Stimulated activated CD8-positive, alpha-beta memory T cell treated with anti-CD3 and anti-CD28 coated beads, Interleukin-15, amount 100 ng/mL, for 24 hours (primary cell): ENCODE measurements at places on chromosomes 3 and 15.

DNA sequence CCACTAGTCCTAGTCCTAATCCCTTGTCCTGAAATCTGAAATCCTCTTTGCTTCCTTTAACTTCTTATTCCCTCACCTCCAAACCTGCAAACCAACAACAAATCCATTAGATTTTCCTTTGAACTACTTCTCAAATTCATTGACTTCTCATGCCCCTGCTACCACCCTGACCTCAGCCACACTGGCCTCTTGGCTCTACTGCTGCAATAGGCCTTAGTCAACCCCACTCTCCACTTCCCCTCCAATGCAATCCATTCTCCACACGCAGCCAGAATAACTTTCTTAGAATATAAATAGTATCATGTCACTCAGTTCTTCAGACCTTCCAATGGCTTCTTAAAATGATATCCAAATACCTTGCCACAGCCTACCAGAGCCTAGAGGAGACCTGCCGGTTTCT lies 131.1 kb upstream of the GADL1 start:
- DNase-seq, result no peak

DNA sequence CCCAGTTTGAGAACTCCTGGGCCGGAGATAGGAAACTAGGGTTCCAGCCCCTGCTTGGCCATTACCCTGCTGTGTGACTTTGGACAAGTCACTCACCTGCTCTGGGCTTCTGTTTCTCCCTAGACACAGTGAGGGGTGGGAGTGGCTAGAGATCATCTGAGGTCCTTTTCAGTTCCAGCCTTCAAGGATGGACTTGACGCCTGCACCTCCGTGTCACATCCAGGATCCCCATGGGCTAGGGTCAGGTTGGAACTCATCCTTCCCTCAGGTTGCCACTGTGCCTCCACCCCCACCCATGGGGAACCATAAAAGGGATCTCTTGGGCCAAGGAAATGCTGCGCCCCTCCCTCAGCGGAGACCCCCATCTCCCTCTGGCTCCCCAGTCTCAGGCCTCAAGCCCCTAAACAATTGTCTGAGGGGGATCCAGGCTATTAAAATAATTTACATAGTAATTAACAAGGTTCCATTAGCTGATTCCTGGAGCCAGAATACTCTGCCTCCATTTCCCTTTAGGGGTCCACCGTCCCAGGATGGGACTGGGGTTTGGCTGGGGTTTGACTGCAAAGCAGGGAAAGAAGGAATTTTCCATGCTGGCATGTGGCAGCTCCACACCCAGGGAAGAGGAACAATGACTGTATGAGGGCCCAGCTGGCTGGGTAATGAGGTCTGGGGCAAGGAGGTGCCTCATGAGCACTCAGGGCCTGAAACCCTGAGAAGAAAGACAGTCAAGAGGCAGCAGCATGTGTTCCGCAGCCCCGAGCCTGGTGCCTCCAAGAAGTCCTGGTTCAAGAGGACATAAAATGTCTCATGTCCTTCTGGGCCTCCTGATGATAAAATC lies 177.7 kb downstream of the SMAD6 start:
- no peak for DNase-seq

DNA sequence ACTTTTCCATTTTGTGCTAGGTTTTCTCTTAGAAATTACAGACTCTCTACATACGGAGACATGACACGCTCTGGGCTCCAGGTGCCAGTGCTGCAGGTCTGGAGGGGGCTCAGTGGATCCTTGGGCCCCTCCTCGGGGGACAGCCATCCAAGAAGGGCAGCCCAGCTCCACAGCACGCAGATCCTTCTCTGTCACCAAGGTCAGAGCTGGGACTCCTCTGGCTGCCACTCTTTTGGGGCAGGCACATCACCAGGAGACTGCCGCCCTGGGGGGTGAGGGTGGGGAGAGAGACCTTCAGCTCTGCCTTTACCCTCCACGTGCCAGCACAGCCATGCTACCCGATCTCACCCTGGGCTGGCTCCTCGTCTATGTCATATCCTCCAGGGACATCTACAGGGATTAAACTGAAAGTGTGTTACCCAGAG lies 65.6 kb downstream of the ATP10A start:
- no peak for DNase-seq

GRCh38 chr3:38370861-38371260 lies 24.3 kb downstream of the XYLB start:
- no peak for DNase-seq

- DNase-seq, result no peak
Measured at GRCh38 chr15:71792521-71792920, 17.8 kb upstream of the NR2E3 start.

GRCh38 chr15:74403991-74404563 lies 29.7 kb downstream of the SEMA7A start:
- DNase-seq, result no peak

- no peak for DNase-seq
Measured at GRCh38 chr15:50500352-50500751, 46.1 kb downstream of the USP50 start.

GRCh38 chr3:61149236-61149635 lies 102.0 kb downstream of the FHIT start:
- DNase-seq, result no peak

DNA sequence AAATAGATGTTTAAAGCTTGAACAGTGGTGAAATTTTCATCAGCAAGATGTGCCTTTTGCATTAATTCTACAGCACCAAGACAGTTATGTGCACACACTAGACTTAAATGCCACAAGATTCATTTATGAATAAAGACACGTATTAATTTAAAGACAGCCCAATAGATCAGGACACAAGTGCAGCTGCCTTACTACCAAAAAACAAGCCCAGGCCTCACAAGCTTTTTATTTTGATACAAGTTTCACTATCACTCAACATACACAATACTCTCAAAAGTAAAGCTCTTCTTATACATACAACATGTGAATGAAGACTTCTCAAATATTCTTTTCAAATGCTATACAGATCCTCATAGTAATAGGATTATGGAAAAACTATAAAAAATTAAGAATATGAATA lies 2.4 kb downstream of the ACAP2 start:
- no peak for DNase-seq

- DNase-seq, result no peak
Measured at GRCh38 chr15:98767692-98768091, 119.4 kb downstream of the IGF1R start.

GRCh38 chr15:57218826-57219576 lies 157.3 kb upstream of the CGNL1 start:
- no peak for DNase-seq

GRCh38 chr15:61841466-61841865 lies 218.8 kb downstream of the VPS13C start:
- no peak for DNase-seq

- DNase-seq, result no peak
Measured at GRCh38 chr3:148457886-148458285, 239.8 kb upstream of the AGTR1 start.

DNA sequence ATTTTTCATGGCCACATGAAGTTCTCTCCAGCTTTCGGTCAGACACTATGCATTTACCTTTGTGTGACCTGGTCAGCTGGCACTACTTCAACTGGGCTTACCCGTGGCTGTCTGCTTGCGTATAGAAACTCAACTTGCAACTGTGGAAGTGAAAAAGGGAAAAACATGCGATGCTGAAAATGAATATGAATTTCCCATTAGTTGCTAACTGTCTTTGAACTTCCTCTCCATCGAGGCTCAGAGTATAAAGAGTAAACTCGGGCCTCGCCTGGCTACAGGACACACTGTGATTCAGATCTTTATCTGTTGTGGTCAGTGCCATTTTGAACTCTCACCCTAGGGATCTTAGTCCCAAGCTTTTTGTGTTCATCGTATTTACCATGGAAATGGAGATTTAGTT lies 26.8 kb downstream of the NFKBIZ start:
- DNase-seq, result no peak

- DNase-seq, result no peak
Measured at GRCh38 chr15:44598892-44599291, 61.9 kb downstream of the EIF3J start.

- DNase-seq, result no peak
Measured at GRCh38 chr15:101242999-101243336, 8.9 kb downstream of the CHSY1 start.

- DNase-seq, result no peak
Measured at GRCh38 chr3:191566469-191566868, 105.5 kb downstream of the PYDC2 start.

DNA sequence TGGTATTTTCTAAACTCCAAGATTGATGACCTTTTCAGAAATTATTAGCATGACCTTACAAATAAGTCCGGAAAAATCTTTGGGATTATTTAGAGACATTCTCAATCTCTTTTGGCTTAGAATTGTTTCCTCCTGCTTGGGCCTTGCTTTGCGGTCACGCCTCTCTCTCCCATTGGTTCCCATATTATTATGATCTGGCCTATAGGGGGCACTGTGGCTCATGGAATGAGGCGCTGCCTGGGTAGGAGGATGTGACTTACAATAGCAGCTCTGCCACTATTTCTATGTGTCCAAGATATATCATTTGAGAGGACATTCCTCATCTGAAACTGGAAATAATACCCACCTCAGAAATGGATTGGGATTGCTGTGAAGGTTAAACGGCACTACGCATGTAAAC lies 464.9 kb downstream of the MFSD1 start:
- no peak for DNase-seq

- peak; percentile 61 for DNase-seq
Measured at GRCh38 chr3:42443819-42444436, 33.5 kb upstream of the LYZL4 start.

- DNase-seq, result no peak
Measured at GRCh38 chr3:38585791-38586420, 63.6 kb downstream of the SCN5A start.

- DNase-seq, result no peak
Measured at GRCh38 chr3:184295771-184296170, 3.3 kb upstream of the PSMD2 start.

DNA sequence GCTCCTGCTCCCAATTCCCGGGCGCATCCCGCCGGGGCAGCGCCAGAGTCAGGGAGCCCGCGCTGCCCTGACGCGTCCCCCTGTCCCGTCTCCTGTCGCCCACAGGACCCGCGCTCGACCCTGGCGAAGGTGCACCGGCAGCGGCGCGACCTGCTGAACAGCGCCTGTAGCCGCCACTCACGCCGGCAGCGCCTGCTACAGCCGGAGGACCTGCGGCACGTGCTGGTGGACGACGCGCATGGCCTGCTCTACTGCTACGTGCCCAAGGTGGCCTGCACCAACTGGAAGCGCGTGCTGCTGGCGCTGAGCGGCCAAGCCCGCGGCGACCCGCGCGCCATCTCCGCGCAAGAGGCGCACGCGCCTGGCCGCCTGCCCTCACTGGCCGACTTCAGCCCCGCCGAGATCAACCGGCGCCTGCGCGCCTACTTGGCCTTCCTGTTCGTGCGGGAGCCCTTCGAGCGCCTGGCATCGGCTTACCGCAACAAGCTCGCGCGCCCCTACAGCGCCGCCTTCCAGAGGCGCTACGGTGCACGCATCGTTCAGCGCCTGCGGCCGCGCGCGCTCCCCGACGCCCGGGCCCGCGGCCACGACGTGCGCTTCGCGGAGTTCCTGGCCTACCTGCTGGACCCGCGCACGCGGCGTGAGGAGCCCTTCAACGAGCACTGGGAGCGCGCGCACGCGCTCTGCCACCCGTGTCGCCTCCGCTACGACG lies 16.9 kb downstream of the C3orf22 start:
- no peak for DNase-seq

GRCh38 chr15:75107908-75108838 lies 84.8 kb downstream of the PPCDC start:
- peak; percentile 26 for DNase-seq

GRCh38 chr15:51759557-51760070 lies 8.2 kb downstream of the TMOD2 start:
- DNase-seq, result no peak

GRCh38 chr3:117483839-117484238 lies 774.3 kb downstream of the TUSC7 start:
- no peak for DNase-seq

DNA sequence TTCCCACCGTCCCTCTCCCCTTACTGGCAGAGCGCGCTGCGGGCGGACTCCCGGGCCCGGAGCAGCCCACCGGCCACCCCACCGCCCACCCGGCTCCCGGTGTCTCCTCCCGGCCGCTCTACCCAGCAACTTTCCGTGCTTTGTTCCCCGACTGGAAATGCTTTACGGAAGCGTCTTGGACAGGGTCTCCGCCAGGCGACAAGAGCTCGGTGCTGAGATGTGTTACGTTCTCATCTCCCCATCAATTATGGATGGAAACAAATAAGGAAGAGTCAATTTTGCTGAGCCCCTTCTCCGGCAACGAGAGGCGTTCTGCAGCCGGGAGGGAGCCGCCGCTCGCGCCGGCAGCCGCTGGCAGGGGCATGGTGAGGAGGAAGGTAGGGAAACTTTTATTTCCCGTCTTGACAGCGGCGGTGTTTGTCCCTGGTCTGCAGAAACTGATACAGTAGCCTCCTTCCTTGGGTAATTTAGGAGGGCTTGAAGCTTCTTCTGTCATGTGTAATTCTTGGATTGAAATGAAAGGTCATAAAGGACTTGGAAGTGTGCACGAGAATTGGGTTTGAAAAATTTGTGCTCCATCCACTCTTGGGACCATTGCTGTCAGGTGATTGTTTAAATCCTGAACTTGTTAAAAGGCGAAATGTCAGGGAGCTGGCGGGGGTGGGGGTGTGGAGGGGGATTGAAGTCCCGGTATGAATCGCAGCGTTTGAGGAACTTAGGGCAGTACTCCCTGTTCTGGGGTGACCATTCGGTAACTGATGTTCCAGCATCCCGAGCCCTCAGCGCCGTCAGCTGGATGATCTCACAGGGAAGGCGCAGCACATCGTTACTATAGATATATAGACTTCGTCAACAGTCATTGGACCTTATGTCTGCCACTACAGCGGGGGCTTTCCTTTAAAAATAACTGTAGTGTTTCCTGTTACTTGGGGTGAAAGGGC lies 1.5 kb downstream of the SEMA6D start:
- no peak for DNase-seq

DNA sequence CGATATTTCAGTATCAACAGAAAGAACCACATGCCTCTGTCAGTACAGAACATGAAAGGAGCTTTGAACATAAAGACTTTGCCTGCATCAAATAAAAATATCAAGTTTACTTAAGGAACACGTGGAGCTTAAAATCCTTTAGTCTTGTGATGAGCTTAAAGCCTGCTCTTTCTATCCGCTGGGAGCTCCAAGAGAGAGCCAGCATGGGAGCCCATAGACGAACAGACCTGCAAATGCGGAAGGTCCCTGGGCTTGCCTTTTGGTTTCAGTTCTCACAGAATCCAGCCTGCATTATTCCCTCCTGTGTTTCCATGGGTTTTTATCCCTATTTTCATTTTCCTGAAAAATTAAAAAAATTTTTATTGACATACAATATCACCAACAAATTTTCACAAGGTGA lies 530.6 kb upstream of the RGMA start:
- DNase-seq, result no peak

GRCh38 chr3:149356630-149357029 lies 20.8 kb downstream of the TM4SF1 start:
- no peak for DNase-seq

DNA sequence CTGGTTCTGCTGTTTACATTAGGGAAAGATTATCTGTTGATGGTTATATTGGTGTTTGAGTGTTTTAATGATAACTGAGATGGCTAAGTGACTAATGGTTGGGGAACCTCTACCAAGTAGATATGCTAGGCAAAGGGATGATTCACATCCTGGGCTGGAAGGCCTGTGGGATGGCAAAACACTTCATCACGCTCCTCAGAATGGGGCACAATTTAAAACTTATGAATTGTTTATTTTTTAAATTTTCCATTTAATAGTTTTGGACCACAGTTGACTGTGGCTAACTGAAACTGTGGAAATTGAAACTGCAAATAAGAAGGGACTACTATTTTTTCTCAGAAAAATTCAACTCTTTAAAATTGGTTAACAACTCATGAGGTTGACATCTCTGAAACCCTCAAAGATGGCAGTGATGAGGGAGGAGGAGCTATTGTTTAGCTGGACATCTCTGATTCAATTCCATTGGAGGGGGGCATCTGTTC lies 100.5 kb upstream of the ZBED2 start:
- no peak for DNase-seq
